ENCODE measurements at places on chromosomes 2 and 18. TPM values are rescaled to one million over a fixed set of nuclear protein-coding genes. Genes with fewer than 3 reads are reported as not detected.

The CCDC141 gene
- total RNA-seq = 6.2 TPM

The OSBPL6 gene
- 3.4 TPM for total RNA-seq

- no peak for ATAC-seq
Measured at GRCh38 chr18:80143881-80144280, 34.8 kb downstream of the ADNP2 start.

DNA sequence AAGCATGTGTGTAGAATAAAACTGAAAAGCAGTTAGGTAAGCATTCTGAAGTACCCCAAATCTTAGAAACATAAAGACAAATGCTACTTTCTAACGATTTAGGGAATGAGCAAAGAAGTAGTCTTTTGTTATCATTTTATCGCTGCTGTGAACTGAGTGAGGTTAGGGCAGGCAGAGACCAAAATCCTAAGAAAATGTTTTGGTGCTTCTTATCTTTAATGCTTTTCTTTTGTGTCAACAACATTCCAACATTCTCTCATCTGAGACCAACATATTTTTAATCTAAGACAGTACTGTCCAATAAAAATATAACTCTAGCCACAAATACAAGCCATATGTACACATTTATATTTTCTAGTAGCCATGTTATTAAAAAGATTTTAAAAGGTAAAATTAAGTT is 789.4 kb upstream of the PIK3C3 start:
- ATAC-seq = no peak

GRCh38 chr2:20524412-20525040 is 77.7 kb downstream of the RHOB start:
- peak; percentile 44 for ATAC-seq

DNA sequence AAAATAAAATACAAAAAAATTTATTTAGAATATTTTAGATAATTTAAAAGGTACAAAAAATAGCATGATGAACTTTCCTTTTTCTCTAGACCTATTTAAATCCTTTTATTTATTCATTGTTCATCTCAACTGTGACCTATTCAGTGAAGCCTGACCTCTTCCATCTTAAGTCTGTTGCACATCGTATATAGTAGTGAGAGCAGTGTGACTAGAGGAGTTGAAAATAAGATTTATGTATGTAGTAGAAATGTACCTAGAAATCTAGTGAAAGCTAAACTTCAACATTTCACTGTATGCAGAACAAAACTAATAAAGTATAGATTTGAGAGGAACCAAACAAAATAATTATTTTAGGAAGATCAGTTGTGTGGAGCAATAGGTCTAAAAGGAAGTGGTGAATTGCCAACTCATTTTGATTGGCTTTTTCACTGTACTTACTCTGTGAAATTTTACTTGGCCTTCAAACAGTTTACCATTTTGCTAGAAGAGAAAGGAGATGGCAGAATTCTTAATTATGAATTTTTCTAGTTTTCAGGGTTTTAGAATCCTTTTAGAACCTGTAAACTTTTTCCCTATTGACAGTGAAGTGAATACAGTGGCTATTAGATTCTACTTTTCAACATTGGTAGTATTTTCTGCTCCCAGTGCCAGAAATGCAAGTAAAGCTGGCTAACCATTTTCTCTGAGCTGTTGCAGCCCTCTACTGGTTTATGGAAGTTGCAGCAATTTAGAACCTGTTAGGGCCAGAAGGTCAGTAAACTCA is 11.0 kb downstream of the ANKRD12 start:
- ATAC-seq = peak; percentile 65

GRCh38 chr18:23716516-23716915 is 27.3 kb downstream of the LAMA3 start:
- no peak for ATAC-seq

The MBD5 gene
- total RNA-seq = 48.5 TPM

The KIF1A gene
- 0.62 TPM for total RNA-seq

The WNT10A gene
- not detected for total RNA-seq

DNA sequence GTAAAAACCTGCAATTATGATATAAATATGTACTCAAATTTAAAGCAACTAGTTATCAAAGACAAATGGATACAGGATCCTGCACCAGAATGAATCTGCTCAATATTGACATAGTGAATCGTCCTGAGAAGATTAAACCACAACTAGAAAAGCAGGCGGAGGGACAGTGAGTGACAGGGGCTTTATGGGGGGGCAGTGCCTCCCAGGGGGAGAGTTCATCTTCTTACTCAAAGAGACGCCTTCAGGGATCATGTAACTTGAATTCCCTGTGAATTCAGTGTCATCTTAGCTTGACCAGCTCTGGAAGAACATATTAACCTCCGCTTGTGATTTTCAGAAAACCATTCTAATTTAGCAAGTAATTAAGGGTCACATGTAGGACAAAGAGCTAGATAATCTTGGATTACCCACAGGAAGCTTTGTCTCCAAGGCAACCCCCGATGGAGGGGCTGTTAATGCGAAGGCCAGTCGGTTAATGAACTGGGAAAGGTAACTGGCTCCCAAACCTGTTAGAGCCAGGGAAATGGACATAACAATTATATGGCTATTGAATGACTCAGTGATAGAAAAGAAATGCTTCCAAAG is 17.4 kb upstream of the LMAN1 start:
- ATAC-seq = no peak

The HOXD4 gene
- total RNA-seq = 3.6 TPM

The CNTNAP5 gene
- total RNA-seq = not detected

DNA sequence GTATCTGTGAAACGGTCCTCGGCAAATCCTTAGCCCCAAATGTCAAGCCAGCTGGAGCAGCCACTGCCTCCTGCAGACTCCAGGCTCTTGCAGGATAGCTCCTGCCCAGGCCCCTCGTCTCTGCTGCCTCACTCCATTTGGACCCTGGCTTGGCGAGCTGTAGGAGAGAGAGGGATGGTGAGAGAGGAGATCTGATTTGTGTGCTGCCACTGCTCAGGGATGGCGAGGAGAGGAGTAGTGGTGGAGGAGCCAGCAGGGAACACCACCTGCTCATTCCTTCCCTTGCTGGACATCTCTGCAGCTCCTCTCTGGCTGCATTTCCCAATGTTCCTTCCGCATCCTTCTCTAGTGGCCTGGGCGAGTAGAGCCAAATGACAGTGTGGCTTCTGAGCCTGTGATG is 109.1 kb upstream of the NCK2 start:
- no peak for ATAC-seq

GRCh38 chr2:240903191-240904060 is 2.7 kb upstream of the CROCC2 start:
- ATAC-seq = no peak

- no peak for ATAC-seq
Measured at GRCh38 chr18:43876748-43877147, 599.5 kb upstream of the SYT4 start.

DNA sequence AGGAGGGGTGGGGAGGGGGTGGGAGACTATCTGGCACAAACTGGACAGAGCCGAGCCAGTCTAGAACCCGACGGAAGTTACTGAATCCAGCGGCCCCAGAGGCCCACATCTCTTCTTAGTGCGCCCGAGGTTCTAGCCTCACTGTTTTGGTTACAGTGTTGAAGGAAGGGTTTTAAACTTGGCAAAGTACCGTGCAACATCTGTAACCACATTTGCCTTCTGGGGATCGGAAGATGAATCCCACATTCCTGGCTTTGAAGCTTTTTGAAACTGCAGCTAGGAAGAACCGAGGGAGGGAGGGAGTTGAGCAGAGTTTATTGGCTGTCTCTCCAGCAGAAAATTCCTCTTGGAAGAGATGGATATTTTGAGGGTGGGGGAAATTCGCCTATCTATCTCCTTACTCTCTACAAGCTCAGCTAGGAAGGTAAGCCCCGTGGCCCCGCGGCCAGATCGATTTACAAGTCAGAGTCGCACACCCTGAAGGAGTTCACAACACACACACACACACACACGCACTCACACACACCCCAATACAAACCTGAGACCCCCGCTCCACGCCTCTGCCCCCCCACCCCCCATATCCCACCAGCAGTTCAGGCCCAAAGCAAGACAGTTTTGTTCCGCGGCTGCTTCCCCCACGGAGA is 1.0 kb downstream of the ACVR1 start:
- ATAC-seq = peak; percentile 2

DNA sequence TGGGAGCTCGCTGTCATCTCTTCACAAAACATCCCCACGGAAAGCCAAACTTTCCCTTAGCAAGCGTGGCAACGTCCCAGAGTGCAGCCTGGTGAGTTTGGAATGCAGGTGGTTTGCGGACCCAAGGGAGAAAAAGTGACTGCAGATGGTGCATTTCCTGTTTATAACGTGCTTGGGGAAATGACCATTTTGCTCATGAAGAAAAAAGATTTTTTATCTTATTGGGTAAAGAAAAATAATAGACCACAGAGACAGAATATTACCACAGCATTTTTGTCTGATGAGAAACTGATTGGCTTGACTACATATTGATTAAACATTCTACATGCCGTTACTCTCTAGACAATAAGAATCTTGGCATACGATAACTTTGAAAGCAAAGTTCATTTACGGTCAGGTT is 136.5 kb downstream of the COPS8 start:
- peak; percentile 54 for ATAC-seq

GRCh38 chr2:234164493-234165413 is 114.3 kb downstream of the SPP2 start:
- no peak for ATAC-seq

The EFHD1 gene
- total RNA-seq = 22.5 TPM

DNA sequence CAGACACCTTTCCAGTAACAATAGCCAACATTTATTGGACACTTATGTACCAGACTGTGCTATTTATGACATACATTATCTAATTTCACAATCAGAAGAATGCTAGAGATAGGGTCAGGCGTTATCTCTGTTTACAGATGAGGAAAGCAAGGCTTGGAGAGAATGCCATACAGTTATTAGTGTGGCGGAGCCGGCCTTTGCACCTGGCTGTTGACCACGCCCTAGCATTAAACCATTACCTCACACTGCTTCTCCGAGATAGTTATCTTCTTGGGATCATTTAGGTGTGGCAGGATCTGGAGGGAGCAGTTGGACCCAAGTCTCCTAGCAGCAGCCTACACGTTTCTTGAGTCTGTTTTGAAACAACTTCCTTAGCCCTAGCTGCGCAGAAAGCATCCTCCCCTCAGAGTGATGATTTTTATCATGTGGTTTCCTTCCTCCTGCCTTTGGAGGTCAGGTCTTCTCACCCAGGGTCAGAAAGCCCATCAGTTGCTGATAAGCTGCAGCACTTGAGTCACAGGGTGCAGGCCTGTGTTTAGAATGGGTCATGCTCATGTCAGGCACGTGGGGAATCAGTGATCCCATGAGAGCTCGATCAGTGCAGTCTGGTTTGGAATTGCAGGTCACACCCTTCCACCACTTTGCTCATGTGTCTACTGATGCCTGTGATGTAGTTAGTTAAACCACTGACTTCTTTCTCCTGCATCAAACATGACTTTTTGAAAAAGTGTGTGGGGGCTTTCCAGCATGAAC is 118.2 kb downstream of the SPTBN1 start:
- ATAC-seq = peak; percentile 35

The BOLL gene
- not detected for total RNA-seq

DNA sequence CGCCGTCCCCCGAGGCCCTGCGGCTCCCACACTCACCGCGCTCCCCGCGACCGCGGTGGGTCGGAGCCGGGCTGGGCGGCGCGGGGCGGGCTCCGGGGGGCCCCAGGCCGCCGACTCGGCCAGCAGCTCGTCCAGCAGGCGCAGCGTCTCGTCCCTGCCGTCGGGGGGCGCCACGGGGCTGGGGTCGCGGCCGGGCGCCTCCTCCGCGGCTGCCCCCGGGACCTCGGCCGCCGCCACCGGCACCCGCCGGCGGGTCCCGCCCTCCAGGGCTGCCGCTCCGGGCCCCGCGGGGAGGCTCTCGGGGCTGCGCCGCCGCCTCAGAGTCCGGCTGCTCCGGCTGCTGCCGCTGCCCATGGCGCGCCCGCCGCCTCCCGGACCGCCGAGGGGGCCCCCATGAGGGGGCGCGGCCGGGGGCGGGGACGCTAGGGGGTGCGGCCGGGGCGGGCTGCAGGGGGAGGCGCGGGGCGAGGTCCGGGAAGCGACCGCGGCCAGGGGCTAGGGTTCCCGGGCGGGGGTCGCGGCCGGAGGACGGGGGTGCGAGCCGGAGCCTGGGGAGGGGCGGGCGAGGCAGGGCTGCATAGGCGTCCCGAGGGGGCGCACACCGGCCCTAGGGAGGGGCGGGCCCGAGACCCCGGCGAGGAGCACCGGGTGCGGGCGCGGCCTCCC is at the start of gene CYS1:
TSS of gene CYS1 (minus strand) at position 542 of the 666 bp plus-strand sequence. CDS start at position 354, 188 bp downstream.
- ATAC-seq = peak; percentile 70

DNA sequence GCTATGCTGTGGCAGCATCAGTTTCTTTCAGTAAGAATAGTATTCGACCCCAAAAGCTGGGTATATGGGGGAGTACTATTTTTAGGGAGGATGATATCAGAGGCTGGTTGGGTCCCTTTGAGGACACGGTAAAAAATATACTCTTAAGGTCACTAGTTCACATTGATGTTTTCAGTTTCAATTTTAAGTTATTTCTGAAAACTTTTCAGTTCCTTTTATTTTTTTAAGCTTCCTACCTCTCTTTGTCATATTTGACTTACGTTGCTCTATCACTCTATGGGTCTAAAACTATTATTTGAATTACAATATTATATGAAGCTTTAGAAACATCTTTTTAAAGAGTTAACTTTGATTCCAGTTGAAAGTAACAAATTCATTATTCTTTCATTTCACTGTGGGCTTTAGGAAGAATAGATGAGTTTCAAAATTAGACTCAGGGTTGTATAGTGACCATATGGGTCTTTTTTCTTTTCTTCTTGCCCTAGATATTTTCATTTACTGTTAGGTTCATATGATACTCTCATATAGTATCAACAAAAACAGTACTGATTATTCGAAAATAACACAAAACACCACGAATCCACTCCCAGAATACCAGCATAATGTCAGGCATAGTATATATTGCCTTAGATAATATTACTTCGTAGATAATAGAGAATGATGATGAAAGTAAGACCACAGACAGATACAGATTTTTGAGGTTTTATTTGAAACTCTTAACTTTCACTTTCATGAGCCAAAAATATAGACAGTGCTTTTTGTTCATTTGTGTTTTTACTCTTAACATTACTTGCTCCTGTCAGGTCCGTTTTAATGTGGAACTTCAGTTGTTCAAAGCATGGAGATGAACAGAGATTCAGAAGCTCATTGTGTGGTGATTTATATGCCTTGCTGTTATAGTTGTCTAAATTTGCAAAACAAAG is 9.8 kb downstream of the RMDN2 start:
- no peak for ATAC-seq

DNA sequence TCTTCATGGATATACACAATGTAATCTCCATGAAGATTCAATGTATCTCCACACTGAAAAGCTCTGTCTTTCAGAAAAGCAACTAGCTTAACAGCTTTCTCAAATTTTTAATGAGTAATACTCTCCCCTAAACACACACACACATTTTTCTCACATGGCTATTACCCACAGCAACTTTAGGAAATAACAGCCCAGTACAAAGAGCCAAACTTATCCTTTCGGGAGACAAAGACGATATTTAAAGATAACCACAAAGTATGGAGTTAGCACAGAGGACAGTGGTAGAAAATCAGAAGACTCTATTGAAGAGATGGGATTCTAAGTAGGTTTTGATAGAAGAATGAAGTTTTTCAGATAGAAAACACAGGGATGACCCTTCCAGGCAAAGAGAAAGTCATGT is 394.9 kb upstream of the TRIB2 start:
- no peak for ATAC-seq

The FAM161A gene
- 1.6 TPM for total RNA-seq

The FBXO36 gene
- 3.5 TPM for total RNA-seq

GRCh38 chr2:172811027-172811426 is 75.4 kb downstream of the RAPGEF4 start:
- no peak for ATAC-seq

- no peak for ATAC-seq
Measured at GRCh38 chr18:68660354-68661183, 54.3 kb downstream of the TMX3 start.

The CABYR gene
- total RNA-seq = 1.7 TPM

GRCh38 chr2:98470851-98471255 is 26.2 kb downstream of the INPP4A start:
- ATAC-seq = no peak

GRCh38 chr2:28271919-28272250 is 120.8 kb upstream of the FOSL2 start:
- no peak for ATAC-seq

The SERPINE2 gene
- 15.3 TPM for total RNA-seq
